ENCODE measurements at places on chromosomes 5 and 9.

- no peak for DNase-seq
Observed at GRCh38 chr5:149405550-149406202, 26.6 kb upstream of the IL17B start.

- DNase-seq, result no peak
Observed at GRCh38 chr5:97618721-97619120, 435.7 kb upstream of the RIOK2 start.

GRCh38 chr5:125298258-125298657 is 551.8 kb upstream of the ZNF608 start:
- peak; percentile 55 for DNase-seq

DNA sequence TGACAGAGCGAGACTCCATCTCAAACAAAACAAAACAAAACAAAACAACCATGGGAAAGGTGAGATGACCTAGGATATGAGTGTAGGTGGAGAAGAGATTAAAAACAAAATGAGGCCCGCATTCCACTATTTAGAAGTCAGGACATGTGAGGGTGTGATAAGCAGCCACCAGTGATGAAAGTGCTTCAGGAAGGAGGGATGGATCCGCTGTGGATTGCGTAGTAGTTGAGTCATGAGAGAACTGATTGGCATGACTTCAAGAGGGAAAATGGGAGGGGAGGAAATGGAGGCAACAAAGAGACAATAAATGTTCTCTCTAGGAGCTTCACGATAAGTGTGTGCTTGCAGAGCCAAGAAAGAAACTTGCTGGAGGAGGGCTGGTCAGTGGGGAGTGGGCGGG is 367.6 kb downstream of the ARL15 start:
- peak; percentile 3 for DNase-seq

DNA sequence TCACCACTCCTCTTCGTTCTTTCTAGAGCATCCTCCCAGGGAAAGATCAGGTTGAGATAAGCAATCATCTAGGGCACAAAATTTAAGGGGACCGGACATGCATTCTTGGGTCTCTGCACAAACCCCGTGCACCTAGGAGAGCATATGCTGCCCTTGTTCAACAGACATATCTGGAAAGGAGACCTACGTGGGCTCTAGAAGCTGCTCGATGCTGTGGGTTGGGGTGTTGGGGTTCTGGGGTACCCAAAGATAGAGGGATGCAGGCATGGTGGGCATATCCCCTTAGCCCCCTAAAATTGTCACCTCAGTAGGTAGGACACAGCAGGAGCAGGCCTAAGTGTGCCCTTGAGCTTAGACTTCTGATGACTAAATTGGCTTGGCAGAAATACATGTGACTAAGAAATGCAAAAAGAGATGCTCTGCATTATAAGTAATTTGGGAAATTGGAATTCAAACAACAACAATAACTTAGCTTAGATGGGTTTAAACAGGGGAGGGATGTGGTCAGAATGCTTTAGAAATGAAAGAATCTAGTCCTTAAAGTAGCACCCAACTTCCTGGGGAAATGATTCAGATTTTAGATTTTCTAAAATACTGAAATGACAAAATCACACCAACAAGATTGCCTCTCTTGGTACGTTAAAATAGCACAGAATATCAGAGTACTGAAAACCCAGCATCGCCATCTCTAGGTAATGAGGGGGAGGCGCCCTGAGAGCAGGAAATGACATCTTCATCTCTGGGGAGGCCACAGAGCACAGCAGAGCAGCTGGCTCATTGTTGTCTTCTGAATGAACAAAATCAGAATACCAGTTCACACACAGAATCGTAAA is 172.3 kb downstream of the GNA14 start:
- DNase-seq, result no peak

GRCh38 chr9:91682806-91683205 is 259.2 kb upstream of the NFIL3 start:
- DNase-seq, result peak; percentile 9

- no peak for DNase-seq
Observed at GRCh38 chr9:6415266-6415665, 2.3 kb downstream of the UHRF2 start.

DNA sequence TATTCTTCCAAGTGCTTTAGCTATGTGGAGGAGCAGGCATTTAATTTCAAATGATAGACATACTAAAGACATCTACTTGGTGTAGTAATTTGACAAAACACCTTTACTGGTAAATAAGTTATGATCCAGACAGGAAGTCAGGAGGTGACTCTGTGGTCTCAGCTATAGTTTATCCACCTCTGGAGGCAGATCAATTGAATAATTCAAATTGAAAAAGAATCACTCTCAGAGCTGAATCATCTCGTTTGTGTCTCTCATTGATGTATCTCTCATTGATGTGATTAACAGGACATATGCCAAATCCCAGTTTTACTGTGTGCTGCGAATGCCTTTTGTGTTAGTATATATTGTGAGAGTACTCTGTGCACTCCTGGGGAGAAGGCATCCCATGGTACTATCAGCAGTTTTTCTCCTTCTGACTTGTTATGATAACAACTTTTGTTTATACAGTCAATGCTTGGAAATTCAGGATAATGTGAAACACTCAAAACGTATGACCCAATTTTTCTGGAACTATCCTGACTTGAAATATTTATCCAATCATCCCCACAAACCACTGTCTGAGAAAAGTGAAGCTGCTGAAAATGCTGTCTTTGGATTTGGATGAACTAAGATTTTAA is 48.5 kb upstream of the DAB2 start:
- no peak for DNase-seq

GRCh38 chr9:137971477-137972138 is 94.0 kb downstream of the CACNA1B start:
- no peak for DNase-seq

DNA sequence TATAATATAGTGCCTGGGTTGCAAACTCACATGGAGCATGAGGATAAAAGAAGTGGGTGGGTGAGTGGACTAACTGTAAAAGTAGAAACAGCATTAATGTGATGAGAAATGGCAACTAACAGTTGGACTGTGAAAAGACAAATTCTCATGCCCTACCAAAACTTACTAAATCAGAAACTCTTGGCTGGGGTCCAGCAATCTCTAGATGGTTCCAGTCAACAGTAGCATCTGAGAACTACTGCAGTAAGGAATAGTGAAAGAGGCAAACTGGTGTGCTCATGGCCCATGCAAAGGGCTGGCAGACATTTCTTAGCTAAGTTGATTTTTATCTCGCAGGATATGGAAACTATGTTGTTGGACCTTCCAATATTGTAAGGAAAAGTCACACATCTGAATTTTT is 150.3 kb downstream of the PIK3R1 start:
- DNase-seq, result no peak

DNA sequence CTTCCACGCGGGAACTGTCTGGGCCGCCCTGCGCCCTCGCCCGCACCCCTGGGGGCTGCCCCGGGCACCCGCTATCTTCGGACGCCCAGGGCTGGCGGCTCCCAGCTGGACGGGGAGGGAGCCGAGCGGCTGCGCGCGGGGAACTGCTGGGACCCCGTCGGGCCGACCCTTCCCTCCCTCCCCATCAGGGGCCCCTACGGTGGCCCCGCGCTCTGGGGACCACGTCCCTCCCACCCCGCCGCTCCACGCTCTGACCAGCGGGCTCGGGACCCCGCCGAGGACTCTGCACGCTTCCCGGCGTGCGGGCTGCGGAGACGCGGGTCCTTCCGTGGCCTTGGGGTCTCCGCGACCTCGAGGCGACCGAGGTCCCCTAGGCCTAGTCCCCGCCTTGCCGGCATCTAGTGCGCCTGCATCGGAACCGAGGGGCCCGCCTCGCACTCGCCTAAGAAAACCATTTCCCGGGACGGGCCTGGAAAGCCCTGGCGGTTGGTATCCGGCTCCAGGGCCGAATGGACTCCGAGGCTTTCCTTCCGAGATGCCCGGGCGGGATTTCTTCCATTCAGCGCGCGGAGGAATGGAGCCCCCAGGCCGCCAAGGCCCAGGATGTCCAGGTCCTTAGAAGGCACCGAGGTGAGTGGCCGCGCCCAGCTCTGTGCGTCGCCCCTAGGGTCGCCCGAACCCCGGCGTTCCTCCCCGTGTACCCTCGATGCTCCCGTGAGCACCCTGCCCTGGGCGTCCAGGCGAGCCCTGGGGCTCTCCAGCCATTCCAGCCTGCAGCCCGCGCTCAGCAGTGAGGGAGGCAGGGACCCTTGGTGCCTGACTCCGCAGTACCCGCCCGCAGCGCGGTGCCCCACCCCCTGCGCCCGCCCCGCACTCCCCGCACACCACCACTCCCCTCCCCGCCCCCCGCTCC is 705 bp upstream of the SLC6A3 start:
- DNase-seq, result no peak
